Activated CD8-positive, alpha-beta memory T cell treated with anti-CD3 and anti-CD28 coated beads for 1 hour (primary cell): ENCODE measurements at places on chromosomes 5 and 9.
A peak's percentile ranks its signal among the peaks of the same experiment; 100 is the strongest.

DNA sequence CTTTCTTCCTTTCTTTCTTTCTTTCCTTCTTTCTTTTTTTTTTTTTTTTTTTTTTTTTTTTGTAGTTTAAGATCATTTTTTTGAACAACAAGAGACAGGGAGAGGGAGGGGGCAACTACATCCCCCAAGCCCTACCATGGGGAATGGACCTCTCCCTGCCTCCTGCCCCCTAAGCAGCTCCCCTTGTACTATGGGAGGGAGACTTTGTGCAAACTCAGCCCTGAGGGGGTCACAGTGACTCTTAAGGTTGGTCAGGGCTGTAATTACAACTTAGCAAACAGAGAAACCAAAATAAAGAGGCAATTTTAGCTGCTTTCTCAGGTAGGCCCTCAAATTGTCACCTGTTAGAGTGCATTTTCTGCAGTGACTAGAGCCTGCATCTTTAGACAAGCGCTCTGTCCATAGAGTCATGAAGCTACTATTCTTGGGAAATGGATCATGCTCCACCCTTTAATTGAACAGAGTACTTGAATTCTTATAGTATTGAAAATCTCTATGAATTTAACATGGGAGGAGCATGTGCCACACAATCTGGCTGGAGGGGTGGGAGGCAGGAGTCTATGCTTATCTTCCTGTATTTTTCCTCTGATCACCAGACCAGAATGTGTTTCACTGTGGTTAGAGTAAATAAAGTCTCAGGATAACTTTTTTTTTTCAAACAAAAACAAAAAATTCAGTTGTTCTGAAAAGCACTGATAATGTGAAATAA, 24.3 kb upstream of the PIK3R1 start:
- no peak for DNase-seq

DNA sequence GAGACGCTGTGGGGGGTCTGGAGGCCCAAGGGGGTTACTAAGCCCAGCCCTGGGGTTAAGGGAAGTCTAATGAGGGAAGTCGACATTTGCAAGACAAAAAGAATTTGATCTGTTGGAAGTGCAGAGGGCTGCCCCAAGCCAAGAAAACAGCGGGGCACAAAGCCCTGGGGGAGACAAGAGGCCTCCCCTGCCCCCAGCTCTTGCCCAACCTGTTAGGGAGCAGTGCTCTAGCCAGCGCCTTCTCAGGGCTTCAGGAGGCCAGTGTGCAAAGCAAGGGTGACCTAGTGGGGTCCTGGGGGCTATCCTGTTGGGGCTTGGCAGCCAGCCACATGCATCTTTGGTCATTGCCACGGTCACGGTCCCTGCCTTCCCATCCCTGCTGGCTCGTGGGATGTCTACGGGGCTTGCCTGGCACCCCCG, 25.2 kb downstream of the GFI1B start:
- DNase-seq: no peak

- no peak for DNase-seq
These were observed 38.6 kb upstream of the RNF38 start for GRCh38 chr9:36438536-36439236.

GRCh38 chr5:6458833-6459232, 10.2 kb downstream of the UBE2QL1 start:
- DNase-seq: no peak

- no peak for DNase-seq
These were observed 80.2 kb downstream of the NSUN2 start for GRCh38 chr5:6552612-6553011.

- no peak for DNase-seq
These were observed 66.2 kb downstream of the MVB12B start for GRCh38 chr9:126392662-126393371.

DNA sequence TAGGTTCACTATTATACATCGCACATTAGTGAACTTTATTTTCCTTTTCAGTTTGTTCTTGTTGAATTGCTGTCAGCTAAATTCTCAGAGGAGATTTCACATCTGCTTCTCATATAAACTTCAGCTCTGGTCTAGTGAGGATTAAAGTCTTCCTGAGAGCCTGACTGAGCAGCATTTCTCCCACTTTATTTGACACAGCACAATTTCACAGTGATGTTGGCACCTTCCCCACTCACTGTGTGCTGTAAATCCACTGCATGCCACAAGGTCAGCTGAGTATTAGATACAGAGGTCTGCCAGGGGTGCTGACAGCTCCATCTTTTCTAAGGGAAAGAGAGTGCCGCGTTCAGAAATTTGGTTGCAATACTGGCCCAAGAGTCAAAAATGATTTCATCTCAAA, 567.4 kb downstream of the PRR16 start:
- DNase-seq: no peak

DNA sequence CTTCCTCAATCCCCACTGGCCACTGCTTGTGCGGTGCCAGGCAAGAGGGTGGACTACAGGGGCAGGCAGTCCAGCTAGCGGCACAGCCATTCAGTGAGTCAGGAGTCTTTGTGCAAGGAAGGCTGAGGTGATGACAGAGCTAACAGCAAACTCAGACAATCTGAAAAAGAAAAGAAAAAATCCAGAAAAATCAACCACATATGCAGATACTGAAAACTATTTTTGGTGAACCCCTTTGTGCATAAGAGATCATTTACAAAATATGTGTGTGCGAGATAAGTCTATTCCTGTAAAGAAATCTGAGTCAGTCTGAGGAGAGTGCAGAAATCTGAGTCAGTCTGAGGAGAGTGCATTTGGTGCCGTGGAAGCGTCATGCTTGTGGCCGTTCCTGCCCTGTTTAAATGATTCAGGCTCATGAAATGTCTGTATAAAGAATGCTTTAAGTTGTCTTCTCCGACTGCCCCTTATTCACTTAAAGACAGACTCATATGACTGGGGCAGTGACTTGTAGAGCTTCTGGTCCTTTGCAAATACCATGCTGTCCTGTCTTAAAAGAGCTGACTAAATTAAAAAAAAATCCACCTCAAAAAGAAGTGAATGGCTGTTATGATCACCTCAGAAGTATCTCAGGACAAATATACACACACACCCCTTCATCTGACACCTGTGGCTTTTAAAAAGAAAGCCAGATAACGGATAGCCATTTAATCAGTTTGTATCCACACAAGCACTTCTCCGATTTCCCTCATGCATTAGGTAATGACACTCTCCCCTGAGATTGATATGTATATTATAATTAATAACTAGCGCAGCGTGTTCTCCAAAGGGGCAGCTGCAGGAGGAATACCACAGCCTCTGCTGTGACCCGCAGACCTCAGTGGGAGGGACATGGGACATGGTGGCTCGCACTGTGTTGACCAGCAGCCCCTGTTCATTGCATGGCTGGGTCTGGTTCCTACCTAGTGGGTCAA, 47.3 kb downstream of the TRIO start:
- DNase-seq: no peak

GRCh38 chr9:21434202-21435014, 5.8 kb upstream of the IFNA1 start:
- no peak for DNase-seq

- no peak for DNase-seq
These were observed 11.6 kb upstream of the ANXA2R start for GRCh38 chr5:43051684-43052083.

- DNase-seq: no peak
These were observed 142.6 kb upstream of the ST8SIA4 start for GRCh38 chr5:101045689-101046088.

- no peak for DNase-seq
These were observed 277.5 kb downstream of the MARCHF11 start for GRCh38 chr5:15902066-15902465.

GRCh38 chr9:114591291-114591787, 3.8 kb downstream of the ATP6V1G1 start:
- no peak for DNase-seq

GRCh38 chr5:151598984-151599383, 7.9 kb upstream of the FAT2 start:
- no peak for DNase-seq

GRCh38 chr9:131986089-131986488, 93.6 kb downstream of the MED27 start:
- no peak for DNase-seq

DNA sequence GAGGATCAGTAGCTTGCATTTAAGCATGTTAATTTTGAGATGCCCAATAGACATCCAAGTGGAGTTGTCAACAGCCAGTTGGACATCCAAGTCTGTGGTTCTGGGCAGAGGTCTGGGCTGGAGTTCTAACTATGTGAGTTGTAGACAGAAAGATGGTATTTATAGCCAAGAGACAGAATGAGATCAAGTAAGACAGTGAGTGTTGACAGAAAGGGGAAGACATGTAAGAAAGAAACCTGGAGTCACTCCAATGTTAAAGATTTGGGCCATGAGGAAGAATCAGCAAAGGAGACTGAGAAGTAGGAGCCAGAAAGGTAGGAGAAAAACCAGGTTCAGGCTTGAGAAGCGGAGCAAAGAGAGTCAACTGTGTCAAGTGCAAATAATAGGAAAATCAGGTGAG, 95.5 kb upstream of the PUM3 start:
- no peak for DNase-seq

GRCh38 chr9:19511694-19512093, 102.9 kb downstream of the ACER2 start:
- no peak for DNase-seq

DNA sequence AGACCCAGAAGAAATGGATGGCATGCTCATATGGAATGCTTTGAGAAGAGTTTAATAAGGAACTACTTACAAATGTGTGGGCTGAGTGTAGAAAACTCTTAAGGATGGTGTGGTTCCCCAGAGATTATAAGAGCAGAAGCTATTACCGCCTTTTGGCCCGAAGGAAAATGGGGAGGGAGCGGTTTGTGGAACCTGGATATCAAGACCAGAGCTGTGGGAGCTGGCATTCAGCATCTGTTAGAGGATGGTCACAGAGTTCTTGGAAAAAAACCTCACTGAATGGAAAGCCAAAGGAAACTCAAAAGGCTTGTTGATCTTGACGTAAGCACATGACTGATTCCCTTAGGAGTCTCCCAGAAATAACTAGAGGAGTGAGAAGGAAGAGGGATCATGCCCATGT, 151.0 kb downstream of the PJA2 start:
- no peak for DNase-seq

- DNase-seq: no peak
These were observed 403.1 kb downstream of the TMEM232 start for GRCh38 chr5:110323357-110323756.

- DNase-seq: no peak
These were observed 17.9 kb downstream of the ANXA6 start for GRCh38 chr5:151139646-151140045.

DNA sequence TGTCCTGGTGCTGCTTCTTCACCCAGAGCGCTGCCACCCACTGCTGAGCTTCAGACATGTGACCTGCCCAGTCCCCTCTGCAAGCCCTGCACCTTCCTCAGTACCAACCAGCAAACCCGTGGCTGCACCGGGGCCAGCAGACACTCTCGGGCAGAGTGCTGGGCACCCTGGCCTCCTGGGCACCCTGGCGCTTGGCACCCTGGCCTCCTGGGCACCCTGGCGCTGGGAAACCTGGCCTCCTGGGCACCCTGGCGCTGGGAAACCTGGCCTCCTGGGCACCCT, 31.7 kb upstream of the SLC12A7 start:
- no peak for DNase-seq

GRCh38 chr5:90934091-90934719, 375.6 kb downstream of the ADGRV1 start:
- no peak for DNase-seq

DNA sequence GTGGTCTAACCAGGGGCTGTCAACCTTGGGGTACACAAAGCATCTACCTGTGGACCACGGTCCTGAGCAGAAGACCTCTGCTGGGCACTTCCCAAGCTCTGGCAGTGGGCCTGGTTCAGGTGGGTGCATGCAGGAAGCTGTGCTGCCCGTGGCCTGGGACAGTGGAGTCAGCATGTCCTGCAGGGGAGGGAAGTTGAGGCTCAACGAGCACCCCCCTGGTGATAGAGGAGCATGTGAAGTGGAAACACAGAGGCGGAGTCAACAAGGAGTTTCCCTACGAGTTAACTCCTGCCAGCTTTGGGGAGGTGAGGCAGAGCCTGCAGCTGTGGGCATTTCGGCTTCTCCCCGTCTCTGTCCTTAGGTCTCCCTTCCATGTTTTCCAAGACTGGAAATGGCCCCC, 67.5 kb upstream of the IRX2 start:
- no peak for DNase-seq

- DNase-seq: no peak
These were observed 680.8 kb upstream of the SEMA6A start for GRCh38 chr5:117255211-117256027.

- DNase-seq: peak; percentile 3
These were observed 381.8 kb downstream of the ADGRV1 start for GRCh38 chr5:90940227-90940995.

DNA sequence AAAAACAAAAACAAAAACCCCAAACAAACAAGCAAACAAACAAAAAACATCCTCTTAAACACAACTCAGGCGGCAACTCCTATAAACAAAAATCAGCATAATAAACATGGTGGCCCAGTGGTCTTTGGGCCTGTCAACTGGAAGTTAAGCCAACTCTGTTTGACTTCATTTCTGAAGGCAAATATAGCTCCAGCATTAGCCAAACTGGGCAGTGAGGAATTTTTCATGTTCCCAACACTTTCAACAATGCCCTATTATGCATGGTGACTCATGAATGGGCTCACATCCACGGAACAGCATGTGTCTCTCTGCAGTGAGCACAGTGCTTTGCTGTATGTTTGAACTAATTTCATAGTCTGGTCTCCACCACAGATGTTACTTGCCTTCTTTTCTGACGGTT, 143.9 kb upstream of the STC2 start:
- DNase-seq: no peak

DNA sequence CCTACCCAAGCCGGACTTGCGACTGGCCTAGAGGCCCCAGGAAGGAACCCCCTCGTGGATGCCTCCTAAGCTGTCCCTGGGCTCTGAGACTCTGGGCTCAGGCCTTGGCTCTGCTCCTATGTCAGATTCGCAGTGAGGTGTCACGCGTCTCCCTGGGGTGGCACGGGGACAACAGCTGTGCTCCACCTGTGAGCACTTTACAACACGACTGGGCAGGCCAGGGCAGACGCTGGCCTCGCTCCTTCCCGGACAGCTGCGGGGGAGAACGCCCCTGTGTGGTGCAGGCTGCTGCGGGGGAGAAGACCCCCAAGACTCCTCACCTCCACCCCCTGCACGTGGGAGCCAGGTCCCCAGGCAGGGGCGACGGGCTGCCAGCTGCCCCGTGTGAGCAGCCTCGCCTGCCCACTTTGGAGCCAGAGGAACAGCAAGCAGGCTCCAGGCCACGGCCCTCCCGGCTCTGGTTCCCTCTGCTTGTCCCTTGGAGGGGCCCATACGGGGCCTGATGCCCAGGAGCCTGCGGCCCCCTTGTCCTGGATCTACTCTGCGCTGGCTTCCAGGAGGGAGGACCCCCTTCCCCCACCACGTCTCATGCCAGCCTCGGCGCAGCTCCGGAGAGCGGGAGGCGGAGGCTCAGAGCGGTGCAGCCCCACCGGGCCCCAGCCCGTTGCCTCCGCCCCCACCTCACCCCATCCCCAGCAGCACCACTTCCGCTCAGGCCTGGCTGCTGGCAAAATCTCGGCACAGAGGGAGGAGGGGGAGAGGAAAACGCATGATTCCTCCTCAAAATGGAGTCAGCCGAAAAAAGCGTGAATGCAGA, 36.0 kb downstream of the SARDH start:
- no peak for DNase-seq

- DNase-seq: no peak
These were observed 25.5 kb upstream of the RUSC2 start for GRCh38 chr9:35464141-35465025.

- DNase-seq: no peak
These were observed 57.1 kb downstream of the KCNIP1 start for GRCh38 chr5:170560938-170561337.
